ENCODE measurements at places on chromosomes 1 and 21. TPM values are rescaled to one million over a fixed set of nuclear protein-coding genes. Genes with fewer than 3 reads are reported as not detected.

The SDE2 gene
- total RNA-seq = 66.6 TPM

The ARHGAP29 gene
- 20.5 TPM for total RNA-seq

The GBP6 gene
- total RNA-seq = 82.7 TPM

The CELA3A gene
- not detected for total RNA-seq
